NCI-H774 (cell line): ENCODE measurements at places on chromosomes 7 and 10.

- DNase-seq = no peak
Observed at GRCh38 chr10:71649631-71650030, 69.9 kb downstream of the C10orf105 start.

DNA sequence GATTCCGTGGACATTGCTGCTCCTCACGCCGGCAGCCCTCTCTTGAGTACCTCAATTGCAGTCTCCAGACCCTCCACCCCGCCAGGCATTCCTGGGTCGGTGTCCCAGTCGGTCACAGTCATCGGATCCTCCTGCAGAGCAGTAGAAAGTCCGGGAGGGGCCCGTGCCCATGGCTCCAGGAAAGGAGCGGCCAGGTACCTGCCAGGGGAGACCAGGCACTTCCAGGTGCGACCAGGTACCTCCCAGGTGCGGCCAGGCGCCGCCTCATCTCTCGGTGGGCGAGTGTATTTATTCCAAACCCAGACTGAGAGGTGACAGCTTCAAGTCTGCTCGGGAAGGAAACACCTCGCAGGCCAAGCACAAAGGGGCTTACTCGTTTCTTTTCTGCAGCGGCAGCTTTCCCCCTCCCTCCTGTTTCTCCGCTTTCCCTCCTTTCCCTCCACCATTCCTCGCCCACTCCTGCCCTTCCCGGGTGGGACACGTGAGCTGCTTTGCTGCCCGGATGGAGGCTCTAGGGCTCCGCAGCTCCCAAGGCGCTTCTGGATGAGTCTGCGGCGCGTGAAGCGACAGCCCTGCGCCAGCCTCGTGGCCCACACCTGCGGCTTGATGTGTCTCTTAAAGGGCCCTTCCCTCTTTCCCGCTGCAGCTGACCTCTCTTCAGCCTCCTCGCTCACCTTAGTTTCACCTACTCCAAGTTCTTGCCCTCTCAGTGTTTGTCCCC, 39.4 kb upstream of the AGK start:
- peak; percentile 23 for DNase-seq

DNA sequence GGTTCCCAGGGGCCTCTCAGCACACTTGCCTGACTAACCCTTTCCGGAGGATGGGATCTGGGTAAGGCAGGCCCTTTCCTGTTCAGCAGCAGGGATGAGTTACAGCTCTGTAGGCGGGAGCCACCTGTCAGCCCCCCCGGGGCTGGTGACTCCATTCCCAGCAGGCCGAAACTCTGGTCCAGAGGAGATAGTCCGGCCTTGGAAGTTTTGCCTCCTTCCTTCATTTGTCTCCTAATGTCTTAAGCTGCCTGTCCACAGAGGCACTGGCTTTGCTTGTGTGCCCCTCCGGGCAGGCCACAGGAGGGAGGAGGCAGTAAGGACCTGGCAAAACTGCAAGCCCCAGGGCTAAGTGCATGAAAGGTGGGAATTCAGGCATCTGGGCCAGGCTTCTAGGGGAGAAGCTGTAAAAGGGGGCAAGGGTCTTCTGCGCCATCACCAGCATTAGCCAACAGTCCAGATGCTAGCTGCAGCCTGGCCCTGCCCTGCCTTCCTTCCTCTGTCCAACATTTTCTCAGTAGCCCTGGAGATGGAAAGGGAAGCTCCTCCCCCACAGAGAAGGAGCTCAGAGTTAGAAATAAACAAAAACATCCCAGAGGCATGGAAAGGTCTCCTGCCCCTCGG, 1.2 kb downstream of the ADIRF start:
- DNase-seq = no peak

GRCh38 chr10:114982989-114983388, 45.0 kb downstream of the TRUB1 start:
- no peak for DNase-seq

- no peak for DNase-seq
Observed at GRCh38 chr10:116676118-116676517, 55.4 kb downstream of the PNLIPRP2 start.

- no peak for DNase-seq
Observed at GRCh38 chr7:138584696-138585095, 116.5 kb downstream of the SVOPL start.

DNA sequence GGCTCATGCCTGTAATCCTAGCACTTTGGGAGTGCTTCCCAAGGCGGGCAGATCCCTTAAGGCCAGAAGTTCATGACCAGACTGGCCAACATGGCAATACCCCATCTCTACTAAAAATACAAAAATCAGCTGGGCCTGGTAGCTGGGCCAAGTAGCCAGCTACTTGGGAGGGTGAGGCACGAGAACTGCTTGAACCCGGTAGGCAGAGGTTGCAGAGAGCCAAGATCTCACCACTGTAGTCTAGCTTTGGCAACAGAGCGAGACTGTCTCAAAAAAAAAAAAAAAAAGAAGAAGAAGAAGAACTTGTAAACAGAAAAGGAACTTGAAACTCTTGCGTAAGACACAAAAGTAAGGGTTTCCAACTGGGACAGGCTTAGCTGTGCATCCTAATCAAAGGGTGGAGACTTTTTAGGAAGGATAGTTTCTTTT, 5.6 kb upstream of the IFIT2 start:
- no peak for DNase-seq

GRCh38 chr7:121398246-121398645, 2.1 kb upstream of the FAM3C start:
- DNase-seq = no peak

GRCh38 chr7:2529161-2530070, 9.8 kb downstream of the LFNG start:
- no peak for DNase-seq

- DNase-seq = no peak
Observed at GRCh38 chr7:129189661-129190310, 1.4 kb downstream of the SMO start.

- no peak for DNase-seq
Observed at GRCh38 chr7:51190969-51191368, 125.6 kb downstream of the COBL start.

GRCh38 chr10:70518695-70519094, 40.1 kb downstream of the PALD1 start:
- no peak for DNase-seq

DNA sequence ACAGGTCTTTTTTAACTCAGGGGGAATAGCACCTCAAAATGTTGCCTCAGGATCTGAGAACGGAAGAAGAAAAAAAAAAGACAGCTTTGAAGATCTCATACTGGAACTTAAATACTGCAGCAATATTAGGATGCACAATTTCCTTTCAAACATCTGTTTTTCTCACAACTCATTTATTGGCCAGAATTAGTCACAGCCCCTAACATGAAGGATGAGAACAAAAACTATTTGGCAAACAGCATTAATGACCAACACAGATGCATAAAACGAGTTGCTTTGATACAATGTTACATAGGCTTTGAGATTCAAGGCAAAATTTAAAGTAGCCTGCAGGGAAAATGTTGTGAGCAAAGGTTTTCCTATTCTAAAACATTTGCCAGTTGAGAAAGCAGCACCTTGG, 36.5 kb downstream of the JMJD1C start:
- no peak for DNase-seq

DNA sequence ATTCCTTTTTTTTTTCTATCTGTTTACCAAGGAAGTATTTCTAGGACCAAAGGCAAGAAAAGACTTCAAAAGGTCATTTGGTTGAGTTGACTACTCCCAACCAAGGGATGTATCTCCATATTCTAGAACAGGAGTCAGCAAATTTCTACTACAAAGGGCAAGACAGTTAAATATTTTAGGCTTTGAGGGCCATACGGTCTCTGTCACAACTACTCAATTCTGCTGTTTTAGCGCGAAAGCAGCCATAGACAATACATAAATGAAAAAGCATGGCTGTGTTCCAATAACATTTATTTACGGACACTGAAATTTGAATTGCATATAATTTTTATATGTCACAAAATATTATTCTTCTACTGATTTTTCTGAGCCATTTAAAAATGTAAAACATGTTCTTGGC, 8.5 kb upstream of the ARID5B start:
- DNase-seq = no peak

- DNase-seq = no peak
Observed at GRCh38 chr7:40717242-40717641, 582.4 kb downstream of the SUGCT start.

DNA sequence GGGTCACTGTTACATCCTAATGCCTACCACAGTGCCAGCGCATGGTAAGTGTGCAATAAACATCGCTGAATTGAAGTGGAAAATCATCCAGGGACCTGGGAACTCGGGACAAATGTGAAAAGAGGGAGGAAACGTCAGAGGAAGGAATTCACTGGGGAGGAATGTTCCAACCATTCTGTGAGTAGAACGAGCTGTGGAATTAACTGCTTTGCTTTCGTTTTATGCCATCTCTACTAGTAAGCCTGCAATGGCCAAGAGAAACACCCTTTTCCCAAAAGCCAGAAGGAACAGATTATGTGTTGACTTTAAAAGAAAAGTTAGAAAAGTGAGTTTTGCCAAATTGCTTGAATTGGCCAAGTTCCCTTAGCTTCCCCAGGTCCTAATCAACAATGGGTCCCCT, 1044.9 kb downstream of the TYW1 start:
- no peak for DNase-seq

DNA sequence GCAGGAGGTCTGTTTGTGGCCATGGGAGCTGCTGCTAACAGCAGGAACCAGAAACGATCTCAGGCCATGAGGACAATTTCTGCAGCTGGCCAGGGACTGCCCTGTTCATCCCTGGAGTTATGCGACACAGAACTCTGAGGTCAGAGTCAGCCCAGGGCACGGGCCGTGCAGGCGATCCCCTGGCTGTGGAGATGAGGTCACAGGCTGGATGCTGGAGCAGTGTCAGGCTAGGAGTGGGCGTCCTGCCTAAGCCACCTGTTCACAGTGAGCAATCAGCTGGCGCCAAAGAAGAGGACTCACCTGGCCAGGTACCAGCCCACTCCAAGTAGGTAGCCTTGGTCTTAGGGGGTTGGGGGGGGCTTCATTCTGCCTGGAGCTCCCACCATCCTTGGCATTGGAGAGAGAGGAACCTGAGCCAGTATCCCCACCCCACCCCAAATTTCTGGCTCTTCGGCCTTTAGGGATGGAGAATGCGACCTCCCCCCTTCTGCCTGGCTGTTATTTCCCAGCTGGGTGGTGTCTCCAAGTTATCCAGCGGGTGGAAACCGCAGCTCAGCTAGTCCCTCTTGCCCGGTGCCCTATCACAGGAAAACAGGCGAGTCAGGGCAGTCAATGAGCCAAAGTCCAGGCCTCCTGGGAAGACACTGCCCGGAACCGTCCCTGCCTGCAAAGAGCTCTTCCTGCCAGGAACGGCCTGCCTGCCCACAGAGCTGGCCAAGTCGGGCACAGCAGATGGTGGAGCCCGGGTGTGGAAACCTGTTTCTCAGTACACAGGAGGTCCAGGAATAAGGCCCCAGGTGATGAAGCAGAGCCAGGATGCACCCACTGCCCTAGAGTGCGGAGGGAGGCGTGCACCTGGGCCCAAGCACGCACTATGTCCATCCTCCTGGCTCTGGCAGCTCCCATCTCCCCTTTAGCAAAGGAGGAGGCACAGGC, 1.8 kb upstream of the TTYH3 start:
- DNase-seq = no peak

DNA sequence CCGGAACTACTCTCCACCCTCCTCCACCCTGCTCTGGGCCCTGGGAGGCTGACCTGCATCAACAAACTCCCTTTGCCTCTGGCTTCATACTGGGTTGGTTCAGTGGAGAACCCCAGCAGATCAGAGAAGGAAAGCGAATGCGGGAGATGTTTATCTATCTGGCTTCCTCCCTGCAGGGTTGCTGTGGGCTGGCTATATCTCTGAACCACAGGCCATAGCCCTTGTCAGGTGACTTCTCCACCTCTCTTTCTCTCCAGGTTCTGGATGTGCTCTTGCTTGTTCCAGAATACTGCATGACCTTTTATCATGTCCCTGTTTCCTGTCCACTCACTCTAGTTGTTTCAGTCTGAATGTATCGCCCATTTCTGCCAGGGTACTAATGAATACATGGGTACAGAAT, 51.7 kb upstream of the IFRD1 start:
- no peak for DNase-seq

- DNase-seq = no peak
Observed at GRCh38 chr7:28762651-28763050, 195.5 kb downstream of the TRIL start.

GRCh38 chr10:66827353-66827752, 98.5 kb upstream of the LRRTM3 start:
- no peak for DNase-seq

- DNase-seq = no peak
Observed at GRCh38 chr7:133009426-133010252, 72.3 kb downstream of the CHCHD3 start.

GRCh38 chr10:70915206-70915605, 26.8 kb upstream of the PCBD1 start:
- no peak for DNase-seq

GRCh38 chr10:132671228-132672154, 114.5 kb downstream of the NKX6-2 start:
- DNase-seq = no peak

GRCh38 chr10:102120991-102121738, 997 bp upstream of the LDB1 start:
- DNase-seq = no peak

GRCh38 chr10:3330663-3331062, 158.1 kb upstream of the PITRM1 start:
- no peak for DNase-seq

DNA sequence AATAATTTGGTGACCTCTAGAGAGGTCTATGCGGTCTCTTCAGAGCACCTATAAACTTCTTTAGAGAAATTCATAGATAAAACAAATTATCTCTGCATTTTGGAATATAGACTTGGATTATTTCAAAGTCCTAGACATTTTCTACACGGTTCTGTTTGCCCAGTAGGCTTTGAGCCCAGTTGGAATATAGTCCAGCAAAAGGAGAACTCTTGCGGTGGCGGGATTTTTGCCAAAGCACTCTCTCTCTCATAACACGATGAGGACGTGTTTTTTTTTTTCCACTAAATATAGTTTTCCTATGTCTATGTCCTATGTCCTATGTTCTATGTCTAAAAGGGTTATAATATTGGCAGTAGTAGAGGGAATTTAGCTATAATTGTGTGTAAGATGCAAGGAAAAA, 164.9 kb upstream of the AGR3 start:
- no peak for DNase-seq

- no peak for DNase-seq
Observed at GRCh38 chr10:69750725-69751124, 51.0 kb upstream of the COL13A1 start.
